ENCODE measurements at places on chromosomes 13 and 19.

- no peak for DNase-seq
Measured at GRCh38 chr13:42747399-42747873, 33.9 kb upstream of the FAM216B start.

GRCh38 chr13:59587971-59588716 is 575.6 kb downstream of the DIAPH3 start:
- DNase-seq, result no peak

DNA sequence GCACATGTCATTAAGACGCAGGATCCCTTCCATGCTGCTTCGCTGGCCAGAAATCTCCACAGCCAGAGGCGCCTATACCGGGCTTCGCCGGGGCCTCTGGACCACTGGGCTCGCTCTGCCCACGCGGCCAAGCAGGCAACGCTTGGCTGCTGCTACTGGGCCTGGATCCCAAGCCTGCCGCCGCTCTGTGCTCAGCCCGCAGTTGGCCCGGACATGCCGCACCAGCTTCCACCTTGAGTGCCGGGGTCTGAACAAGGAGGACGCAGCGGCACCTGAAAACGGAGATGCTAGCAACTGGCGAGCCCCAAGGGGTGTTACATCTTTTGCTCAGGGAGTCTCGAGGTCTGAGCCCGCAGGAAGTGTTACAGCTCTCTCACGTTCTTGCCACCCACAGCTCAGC is 409.9 kb upstream of the SGCG start:
- DNase-seq, result no peak

DNA sequence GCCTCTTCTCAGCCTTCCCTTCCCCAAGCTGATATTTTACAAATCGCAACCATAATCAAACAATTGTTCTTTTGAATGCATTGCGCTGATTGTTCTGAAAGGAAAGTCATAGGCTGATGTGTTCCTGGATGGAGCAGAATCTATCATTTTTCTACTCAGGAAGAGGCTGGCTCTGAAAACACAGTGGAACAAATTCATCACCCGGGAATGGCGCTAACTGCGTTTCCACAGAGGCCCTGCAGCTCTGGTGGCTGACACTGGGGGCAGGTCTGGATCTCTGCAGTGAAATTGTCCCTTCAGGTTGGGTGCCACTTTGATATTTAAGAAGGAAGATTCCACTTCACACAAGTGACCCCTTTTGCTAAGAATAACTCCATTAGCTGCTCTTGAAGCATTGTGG is 1060.8 kb downstream of the UQCRFS1 start:
- DNase-seq, result no peak
